ENCODE measurements at places on chromosomes 1 and 21.

GRCh38 chr1:205455581-205456382, at the start of gene BLACAT1:
TSS of gene BLACAT1 (minus strand) at chr1:205456045.
- no peak for DNase-seq

- no peak for DNase-seq
Observed at GRCh38 chr1:70583522-70583921, 172.5 kb downstream of the CTH start.

DNA sequence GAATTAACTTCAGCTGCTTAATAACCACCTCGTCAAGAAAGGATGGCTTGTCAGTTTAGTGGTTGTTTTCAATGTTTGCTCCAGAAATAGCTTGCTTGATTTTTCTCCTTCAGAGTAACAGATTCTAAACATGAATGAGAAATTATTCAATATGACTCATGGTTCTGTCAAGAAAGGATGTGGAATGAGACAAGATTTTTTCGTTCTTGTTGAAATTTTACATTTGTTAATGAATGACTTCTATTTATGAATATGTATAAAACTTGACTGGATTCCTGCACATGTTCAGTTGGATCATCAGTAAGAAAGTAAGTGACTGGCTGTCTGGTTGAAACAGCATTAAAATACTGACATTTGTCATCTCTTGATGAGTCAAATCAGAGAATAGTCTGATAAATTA, 38.3 kb downstream of the IFI44 start:
- DNase-seq: no peak

DNA sequence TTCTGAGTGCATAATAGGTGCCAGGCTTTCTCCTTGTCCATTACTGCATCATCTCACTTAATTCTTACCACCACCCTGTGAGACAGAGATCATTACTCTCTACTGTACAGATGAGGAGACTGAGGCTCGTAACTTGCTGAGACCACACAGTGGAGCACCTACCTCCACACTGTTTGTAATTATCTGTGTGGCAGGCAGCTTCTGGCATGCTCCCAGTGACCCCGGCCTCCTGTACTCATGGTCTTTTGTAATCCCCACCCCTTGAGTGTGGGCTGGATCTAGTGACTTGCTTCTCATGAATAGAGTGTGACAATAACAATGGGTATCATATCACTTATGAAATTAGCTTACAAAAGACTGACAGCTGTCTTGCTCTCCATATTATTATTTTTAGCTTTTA, 407.3 kb downstream of the MATN1 start:
- no peak for DNase-seq

DNA sequence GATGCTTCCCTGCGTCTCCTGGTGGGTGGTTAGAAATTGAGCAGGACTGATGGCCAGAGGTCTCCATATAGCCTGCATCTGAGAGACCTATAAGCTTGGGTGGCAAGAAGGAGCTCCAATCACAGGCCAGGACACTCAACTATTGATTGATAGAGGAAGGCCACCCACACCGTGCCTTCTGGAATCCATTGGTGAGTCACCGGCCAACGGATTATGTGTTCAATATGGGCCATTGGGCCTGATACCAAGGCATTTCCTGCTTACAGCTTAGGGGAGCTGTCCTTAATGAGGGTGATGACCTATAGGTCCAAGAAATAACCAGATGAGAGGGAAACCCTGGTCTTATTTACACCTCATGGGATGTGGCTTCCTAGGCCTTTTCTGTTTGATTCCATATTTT, 115.1 kb downstream of the PLPP3 start:
- no peak for DNase-seq
